SK-MEL-5 (cell line): ENCODE measurements at places on chromosomes 1 and 21. TPM values are rescaled to one million over a fixed set of nuclear protein-coding genes. Genes with fewer than 3 reads are reported as not detected.

The MROH9 gene
- total RNA-seq: not detected in 2 replicates

The PTPRC gene
- total RNA-seq: 0.35 and 0.45 TPM in 2 replicates

The SEMA4A gene
- total RNA-seq: 0.11 and 1.3 TPM in 2 replicates

The SPRR2E gene
- total RNA-seq: not detected in 2 replicates

The FCRL4 gene
- total RNA-seq: not detected in 2 replicates

The TSSK3 gene
- 0.32 and 2.6 TPM in 2 replicates for total RNA-seq

The FNDC5 gene
- total RNA-seq: 0.42 TPM in 1 of 2 replicates, not detected in the other

The LCE3D gene
- total RNA-seq: not detected in 2 replicates

The LY9 gene
- not detected in 2 replicates for total RNA-seq

The MEX3A gene
- 3.0 and 3.4 TPM in 2 replicates for total RNA-seq

The BMP8B gene
- 5.2 and 6.2 TPM in 2 replicates for total RNA-seq

The LORICRIN gene
- total RNA-seq: not detected in 2 replicates

The NBPF26 gene
- total RNA-seq: 5.4 and 7.8 TPM in 2 replicates

The KRTAP21-2 gene
- total RNA-seq: not detected in 2 replicates

The DHRS3 gene
- not detected in 2 replicates for total RNA-seq
